ENCODE measurements at places on chromosomes 1 and 21.
A peak's percentile ranks its signal among the peaks of the same experiment; 100 is the strongest.

- DNase-seq: no peak
Observed at GRCh38 chr1:215114154-215114933, 31.8 kb downstream of the KCNK2 start.

DNA sequence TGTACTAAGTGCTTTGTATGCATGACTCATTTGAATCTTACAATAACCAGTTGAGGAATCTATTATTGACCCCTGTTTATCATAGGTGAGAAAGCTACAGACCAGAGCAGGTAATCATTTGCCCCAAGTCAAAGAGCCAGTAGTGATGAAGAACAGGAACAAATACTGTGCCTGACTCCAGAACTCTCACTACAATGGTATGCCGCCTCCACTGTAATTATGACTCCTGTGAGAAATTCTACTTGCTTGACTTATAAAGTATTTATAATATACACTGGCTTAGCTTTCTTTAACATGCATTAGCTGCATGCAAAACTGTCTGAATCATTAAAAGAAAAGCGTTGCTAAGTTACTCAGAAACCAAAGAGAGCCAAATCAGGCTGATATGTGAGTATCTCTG, 92.6 kb downstream of the ZNF281 start:
- DNase-seq: no peak

- DNase-seq: no peak
Observed at GRCh38 chr1:205172729-205173366, 38.7 kb downstream of the DSTYK start.

- DNase-seq: no peak
Observed at GRCh38 chr1:201945157-201945556, 1.2 kb downstream of the LMOD1 start.

DNA sequence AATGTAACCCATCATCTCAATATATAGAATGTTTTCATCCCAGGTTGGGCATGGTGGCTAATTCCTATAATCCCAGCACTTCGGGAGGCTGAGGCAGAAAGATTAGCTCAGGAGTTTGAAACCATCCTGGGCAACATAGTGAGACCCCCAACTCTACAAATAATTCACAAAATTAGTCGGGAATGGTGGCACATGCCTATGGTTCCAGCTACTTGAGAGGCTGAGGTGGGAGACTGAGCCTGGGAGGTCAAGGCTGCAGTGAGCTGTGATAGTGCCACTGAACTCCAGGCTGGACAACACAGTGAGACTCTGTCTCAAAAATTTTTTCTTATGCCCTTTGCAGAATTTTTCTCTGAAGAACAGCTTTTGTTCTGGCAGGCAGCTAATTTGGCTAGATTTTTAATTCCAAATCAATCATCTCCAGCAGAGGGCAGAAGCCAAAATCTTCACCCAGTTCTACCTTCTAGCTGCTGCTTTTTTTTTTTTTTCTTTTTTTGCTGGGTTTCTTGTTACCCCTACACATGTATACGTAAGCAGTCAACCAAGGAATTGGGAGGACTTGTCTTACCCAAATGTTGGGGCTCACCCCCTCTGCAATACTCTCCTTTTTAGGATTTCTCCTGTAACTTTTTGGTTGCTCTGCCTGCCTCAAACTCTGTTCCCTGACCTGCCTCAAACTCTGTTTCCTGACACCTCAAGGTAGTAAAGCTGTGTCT, 2.7 kb upstream of the RAD54L start:
- peak; percentile 47 for DNase-seq

Measured in stimulated activated naive CD4-positive, alpha-beta T cell (primary cell).